ENCODE measurements at places on chromosomes 6 and 20.

DNA sequence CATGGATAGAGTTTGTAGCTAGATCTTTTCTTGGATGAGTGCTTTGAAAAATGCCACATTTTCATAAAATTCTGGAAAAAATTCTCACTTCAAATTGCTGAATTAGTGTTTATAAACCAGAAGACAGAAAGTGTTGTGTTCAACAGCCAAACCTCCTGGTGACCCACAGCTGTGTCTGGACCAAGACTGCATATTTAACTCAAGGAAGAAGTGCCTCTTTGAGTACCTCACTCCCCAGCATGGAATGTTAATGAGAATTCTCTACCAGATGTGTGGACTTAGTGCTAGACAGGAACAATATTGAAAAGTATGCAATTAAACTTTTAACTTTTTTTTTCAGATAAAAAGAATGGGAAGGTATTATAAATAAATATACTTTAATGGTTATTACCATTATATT lies 609.3 kb downstream of the COL12A1 start:
- no peak overlapping the region for H3K4me3 ChIP-seq
- H3K27me3 ChIP-seq: no peaks in the 10 kb centered on the region
- H3K27ac ChIP-seq: no peak overlapping the region
- no peak for DNase-seq
- H3K4me1 ChIP-seq: no peaks in the 10 kb centered on the region

GRCh38 chr6:20664250-20664649 lies 130.0 kb downstream of the CDKAL1 start:
- H3K4me3 ChIP-seq: no peak overlapping the region
- peaks cover 16% of the 10 kb centered on the region for H3K36me3 ChIP-seq
- no peak for DNase-seq
- no peaks in the 10 kb centered on the region for H3K27me3 ChIP-seq
- no peak overlapping the region for H3K27ac ChIP-seq
- peaks cover 9% of the 10 kb centered on the region for H3K4me1 ChIP-seq

DNA sequence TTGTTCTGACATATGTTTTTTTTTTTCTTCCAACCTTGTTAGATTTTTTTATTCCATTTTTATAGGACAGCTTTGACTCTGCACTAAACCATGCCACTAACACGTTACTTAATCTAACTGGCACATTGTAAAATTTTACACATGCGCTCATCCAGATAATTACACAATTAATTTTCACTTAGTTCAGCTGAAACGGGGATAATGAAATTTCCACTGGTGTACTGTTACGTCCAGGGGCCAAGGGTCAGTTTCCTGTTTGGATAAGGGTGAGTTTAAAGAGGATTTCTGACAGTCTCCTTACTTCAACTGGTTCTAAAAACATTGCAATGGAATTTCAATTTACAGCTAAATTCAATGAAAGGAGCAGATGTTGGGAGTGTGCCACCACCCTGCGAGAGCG lies 221.8 kb upstream of the CEP162 start:
- H3K4me3 ChIP-seq: no peak overlapping the region
- H3K27me3 ChIP-seq: no peaks in the 10 kb centered on the region
- no peaks in the 10 kb centered on the region for H3K4me1 ChIP-seq
- no peak overlapping the region for H3K27ac ChIP-seq

- H3K27ac ChIP-seq: no peak overlapping the region
- H3K27me3 ChIP-seq: peaks cover 14% of the 10 kb centered on the region
- no peaks in the 10 kb centered on the region for H3K4me1 ChIP-seq
- DNase-seq: no peak
- no peak overlapping the region for H3K4me3 ChIP-seq
Measured at GRCh38 chr20:46872328-46873211, 22.1 kb upstream of the EYA2 start.

- peaks cover 29% of the 10 kb centered on the region for H3K36me3 ChIP-seq
- no peak overlapping the region for H3K27ac ChIP-seq
- DNase-seq: no peak
Measured at GRCh38 chr6:72894091-72894490, 272.2 kb downstream of the KCNQ5 start.

GRCh38 chr6:134196568-134197193 lies 121.2 kb downstream of the SGK1 start:
- H3K27ac ChIP-seq: no peak overlapping the region
- H3K4me3 ChIP-seq: no peak overlapping the region
- DNase-seq: no peak
- peaks cover 16% of the 10 kb centered on the region for H3K4me1 ChIP-seq

GRCh38 chr20:16588241-16588640 lies 15.0 kb upstream of the KIF16B start:
- peaks cover 18% of the 10 kb centered on the region for H3K27me3 ChIP-seq
- H3K27ac ChIP-seq: no peak overlapping the region
- DNase-seq: no peak
- H3K36me3 ChIP-seq: no peaks in the 10 kb centered on the region
- no peak overlapping the region for H3K4me3 ChIP-seq

Measured in activated naive CD8-positive, alpha-beta T cell treated with anti-CD3 and anti-CD28 coated beads, Interleukin-2, amount 50 U/mL, for 24 hours (primary cell).